ENCODE measurements at places on chromosomes 7 and 10.

DNA sequence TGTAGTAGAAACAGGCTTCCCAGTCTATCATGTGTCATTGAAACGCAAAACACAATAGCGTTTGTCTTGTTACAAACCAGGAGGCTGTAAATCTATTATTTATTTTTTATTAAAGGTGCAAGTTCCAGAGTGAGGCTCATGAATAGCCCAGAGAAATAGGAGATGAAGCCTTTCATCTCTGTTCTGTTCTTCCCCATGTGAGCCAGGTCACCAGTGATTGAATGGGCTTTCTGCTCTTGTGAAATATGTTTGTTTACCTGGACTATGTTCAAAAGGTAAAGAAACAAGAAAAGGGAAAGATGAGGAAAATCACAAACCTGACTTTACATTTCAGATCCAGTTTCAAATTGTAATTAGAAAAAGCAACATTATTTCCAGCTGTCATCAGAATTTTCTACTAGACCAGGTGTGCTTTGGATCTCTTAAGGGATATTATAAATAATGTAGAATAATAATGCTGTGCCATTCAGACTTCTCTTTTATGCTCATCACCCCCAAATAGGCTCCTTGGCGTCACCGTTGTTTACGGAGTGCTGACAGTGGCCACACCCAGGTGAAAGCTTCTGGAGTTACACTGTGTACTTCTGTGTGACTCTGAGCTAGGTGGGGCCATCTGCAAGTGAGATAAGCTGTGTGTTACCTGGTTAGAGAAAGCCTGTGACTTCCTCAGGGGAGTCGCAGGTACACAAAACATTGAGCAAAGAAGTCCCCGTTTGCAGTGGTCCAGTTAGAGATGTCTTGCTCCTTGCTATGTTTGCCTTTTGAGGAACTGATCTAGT lies 274.9 kb downstream of the SDK1 start:
- no peak for DNase-seq

- DNase-seq = no peak
Observed at GRCh38 chr7:28695300-28696295, 262.5 kb downstream of the TRIL start.

DNA sequence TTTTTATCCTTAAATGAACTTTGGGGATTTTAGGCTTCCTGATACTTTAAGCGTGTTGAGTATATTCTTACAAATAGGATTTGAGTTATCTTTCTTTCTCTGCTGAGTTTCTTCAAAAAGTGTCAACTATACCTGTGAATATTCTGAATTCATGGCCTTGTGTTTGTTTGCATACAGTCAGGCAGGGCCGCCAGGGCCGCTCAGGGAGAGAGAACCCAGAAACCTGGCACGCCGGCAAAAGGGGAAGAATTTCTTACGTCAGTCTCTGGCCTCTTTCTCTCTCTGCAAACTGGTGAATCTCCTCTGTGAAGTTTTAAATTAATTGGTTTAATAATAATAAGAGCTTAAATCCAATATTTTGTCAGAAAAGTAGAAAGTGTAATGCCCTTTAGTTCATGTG lies 29.3 kb upstream of the BNIP3 start:
- no peak for DNase-seq

GRCh38 chr7:27179503-27180430 lies 5.3 kb downstream of the HOXA11 start:
- DNase-seq = peak; percentile 95

- no peak for DNase-seq
Observed at GRCh38 chr7:6162650-6163366, 109.6 kb downstream of the CYTH3 start.

DNA sequence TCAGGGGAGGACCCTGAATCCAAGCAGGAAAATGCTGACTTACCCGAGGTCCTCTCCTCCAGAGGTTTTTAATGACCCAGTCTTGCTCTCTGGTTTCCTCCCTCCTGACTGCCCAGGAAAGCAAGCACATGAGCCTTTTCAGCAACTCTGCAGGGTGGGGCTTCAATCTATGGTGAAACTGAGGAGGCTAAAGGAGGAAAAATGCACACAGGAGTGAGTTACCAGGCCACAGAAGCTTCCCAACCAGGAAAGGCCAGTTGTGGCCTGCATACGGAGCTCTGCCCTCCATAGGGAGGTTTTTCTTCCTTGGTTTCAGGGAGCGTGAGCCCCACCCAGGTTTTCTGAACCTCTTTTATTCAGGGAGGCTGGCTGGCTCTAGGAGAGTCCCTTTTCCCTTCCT lies 14.1 kb upstream of the DLG5 start:
- DNase-seq = no peak

DNA sequence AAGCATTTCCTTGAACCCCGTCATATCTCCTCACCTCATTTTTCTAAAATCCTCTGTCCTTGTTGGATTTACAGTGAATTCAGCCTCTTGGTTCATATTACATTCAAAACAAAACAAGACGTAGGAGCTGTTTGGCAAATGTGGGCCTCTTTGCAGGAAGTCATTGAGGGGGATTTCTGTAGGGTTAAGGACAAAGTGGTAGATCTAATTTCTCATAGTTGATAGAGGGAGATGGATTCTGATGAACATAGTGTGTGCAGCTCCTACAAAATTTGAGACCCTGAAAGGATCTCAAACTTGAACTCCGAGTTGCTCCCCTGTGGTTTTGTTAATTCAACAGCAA lies 682 bp downstream of the TBXAS1 start:
- DNase-seq = no peak

DNA sequence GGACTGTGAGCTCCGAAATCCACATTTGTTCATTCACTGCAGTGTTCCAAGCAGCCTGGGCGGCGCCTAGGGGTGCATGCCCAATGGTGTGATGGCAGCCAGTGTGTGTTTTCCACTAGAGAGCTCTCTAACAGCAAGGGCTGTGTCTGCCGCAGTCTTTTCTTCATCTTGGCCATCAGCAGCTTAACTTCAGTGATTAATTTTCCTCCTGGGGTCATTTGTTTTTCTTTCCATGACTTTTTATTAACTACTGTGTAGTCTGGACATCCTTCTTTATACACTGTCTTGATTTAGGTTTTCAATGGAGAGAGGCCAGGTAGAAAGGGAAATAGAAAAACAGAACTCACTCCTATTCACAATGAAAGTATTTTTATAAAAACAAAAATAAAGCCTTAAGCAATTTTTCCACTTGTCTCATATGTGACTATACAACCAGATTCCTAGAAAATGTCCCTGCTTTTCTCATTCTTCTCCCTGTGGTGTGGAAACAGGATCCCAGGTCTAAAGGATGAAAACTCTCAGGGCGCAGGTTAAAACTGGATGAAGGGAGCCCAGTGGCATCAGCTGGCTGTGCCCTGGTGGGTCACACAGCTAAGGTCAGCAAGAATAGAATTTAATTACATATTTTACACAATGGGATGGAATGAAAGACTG lies 176.8 kb downstream of the PKD1L1 start:
- DNase-seq = peak; percentile 78

GRCh38 chr10:675532-675931 lies 13.9 kb downstream of the DIP2C start:
- no peak for DNase-seq

- no peak for DNase-seq
Observed at GRCh38 chr10:115606086-115606485, 512.9 kb downstream of the ATRNL1 start.

DNA sequence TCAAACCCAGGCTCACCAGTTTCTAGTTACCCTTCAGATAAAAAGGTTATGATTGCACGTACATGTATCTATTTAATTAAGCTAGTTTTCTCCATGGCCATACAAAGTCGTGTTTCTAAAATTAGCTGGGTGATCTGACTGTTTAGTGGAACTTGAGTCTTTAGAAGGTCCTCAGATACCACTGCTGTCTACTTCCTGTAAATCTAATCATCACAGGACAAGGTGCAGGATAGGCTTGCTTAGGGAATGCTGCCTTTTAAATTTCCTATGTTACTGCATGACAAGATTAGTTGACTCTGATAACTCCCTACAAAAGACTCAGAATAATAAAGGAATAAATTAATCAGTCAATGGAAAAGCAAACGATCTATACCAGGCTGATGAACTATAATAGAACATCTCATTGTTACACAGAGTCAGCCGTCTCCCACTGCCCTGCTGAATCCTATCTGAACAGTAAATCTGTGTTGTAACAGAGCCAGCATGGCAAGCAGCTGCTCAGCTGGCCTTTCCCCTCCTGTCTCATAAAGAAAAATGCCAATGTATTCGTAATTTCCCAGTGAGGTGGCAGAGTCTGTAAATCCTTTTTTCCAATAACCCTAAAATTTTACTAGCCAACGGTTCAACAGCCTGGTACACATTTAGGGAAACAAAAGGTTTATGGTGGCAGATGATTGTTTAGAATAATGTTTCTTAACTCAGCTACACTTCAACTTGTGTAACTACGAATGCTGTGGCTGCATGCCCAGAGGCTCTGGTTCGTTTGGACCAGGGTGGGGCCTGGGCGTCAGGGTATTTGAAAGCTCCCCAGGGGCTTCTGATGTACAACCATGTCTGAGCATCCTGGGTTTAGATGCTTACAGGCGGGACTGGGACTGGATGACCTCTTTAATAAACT lies 318.0 kb downstream of the PAXIP1 start:
- DNase-seq = no peak

DNA sequence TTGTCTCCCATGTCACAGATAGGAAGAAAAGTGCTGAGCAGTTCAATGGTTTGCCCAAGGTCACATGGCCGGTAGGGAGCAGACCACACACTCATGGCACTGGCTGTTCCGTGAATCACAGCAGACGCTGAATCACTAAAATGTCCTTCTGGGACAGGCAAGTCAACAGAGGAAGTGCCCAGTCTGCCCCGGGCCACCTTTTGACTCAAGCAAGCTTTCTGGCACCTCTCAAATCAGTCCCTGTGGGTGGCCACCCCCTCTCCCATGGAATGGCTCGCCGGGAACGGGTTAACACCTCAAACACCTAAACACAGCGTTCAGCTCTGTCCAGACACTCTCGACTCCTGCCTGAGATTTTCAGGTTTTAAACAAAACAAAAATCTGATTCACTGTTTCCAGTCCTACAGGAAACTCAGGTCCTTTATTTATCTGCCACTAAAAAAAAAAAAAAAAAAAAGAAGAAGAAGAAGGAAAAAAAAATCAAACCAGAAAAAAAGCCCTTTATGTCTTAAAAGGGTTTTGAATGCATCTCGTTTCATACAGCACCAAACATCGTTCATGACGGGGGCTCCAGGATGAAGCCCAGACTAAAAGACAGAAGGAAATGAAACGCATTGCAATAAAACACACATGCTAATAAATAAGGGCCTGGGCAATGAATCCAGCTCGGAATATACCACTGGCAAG lies 15.5 kb downstream of the CARD11 start:
- peak; percentile 79 for DNase-seq

GRCh38 chr10:92822060-92822634 lies 26.2 kb upstream of the EXOC6 start:
- peak; percentile 82 for DNase-seq

DNA sequence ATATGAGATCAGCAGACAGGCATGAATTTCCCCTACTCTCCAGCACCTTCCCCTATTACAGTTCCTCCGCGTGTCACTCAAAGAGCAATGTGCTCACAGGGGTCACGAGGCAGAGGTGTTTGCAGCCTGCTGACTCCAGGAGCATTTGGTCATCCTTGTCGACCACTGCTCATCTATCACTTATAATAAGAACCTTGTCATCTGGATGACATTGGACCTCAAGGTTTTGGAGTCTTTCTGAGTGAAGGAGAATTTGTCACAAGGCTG lies 32.9 kb upstream of the PLPP4 start:
- DNase-seq = no peak

- no peak for DNase-seq
Observed at GRCh38 chr10:71878327-71879034, 27.4 kb upstream of the PSAP start.

DNA sequence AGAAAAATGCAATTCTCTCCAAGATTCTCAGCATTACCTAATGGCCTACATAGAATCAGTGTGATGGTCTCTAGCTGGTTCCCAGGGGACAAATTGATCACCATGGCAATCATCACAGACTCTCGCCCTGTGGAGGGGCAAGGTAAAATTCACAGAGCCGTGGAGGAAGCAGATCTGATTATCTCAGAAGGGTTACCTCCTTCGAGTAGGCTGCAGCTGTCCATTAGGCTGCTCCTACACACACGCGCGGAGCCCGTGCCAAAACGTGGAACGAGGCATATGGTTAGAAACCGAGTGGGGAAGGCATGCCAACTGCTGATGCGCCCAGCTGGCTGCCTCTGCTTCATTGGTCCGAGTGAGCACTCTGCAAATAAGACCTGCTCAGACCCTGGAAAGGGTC lies 52.8 kb upstream of the PTER start:
- no peak for DNase-seq

DNA sequence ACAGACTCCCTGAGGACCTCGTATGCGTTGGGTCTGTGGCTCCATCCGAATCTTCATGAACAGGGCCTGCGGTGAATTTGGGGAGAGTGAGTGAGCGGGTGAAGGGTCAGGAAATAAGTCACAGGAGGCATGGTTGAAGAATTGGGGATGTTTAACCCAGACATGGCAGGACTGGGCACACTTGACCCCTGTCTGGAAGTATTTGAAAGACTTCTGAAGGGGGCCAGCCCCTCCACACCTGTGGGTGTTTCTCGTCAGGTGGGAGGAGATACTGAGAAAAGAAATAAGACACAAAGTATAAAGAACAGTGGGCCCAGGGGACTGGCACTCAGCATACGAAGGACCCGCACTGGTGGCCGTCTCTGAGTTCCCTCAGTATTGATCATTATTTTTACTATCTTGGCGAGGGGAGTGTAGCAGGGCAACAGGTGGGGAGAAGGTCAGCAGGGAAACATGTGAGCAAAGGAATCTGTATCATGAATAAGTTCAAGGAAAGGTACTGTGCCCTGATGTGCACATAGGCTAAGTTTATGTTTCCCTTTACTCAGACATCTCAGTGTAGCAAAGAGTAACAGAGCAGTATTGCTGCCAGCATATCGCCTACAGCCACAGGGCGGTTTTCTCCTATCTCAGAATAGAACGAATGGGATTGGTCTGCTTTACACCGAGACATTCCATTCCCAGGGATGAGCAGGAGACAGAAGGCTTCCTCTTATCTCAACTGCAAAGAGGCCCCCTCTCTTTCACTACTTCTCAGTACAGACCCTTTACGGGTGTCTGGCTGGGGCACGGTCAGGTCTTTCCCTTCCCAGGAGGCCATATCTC lies 38.2 kb upstream of the PFKFB3 start:
- DNase-seq = no peak

DNA sequence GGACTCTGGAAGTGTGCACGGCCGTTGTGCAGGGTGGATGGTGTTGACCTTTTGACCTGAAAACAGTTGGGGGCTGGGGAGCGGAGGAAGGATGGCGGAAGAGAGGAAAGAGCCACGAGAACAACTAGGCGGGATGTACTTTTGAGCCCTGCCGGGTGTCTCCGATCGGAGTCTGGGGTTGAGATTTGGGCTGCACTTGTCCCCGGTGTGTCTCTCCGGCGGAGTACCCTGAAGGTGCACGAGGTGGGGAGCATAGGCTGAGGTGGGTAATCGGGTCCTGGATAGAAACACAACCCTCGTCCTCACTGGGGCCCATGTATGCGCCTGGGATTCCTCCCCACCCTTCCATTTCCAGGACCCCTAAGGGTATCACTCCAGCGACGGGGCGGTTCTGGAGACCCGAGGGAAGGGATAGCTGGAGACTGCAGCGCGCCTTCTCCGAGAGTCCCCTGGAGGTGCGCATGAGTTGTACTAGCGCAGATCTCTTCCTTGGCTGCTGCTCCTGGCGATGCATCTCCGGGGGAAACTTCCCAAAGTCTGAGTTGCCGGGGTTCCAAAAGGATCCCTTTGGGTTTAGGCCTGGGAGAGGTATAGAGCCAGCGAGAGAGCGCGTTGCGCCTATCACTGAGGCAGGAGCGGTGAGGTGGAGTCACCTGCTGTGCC lies 4.6 kb upstream of the HMX2 start:
- DNase-seq = no peak

All from A549 (cell line).